Right renal cortex interstitium (tissue), 3 donors: ENCODE measurements at places on chromosomes 3 and 15.

GRCh38 chr3:162034368-162034767, 537.8 kb downstream of the OTOL1 start:
- no peak for DNase-seq

DNA sequence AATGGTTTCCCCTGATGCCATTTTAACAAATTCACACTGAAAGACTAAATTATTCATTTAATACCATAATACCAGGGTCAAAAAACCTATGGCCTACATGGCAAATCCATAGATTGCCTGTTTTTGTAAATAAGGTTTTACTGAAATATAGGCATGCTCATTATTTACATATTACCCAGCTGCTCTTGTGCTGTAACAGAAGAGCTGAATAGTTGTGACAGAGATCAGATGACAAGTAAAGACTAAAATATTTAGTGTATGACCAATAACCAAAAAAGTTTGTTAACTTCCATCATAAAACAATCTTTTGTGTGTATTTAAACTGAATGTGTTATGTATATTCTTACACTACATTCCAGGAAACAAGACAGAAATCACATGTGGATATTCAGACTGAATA, 60.2 kb downstream of the DENND4A start:
- no peak for DNase-seq

GRCh38 chr3:61793521-61793920, 232.2 kb downstream of the PTPRG start:
- no peak for DNase-seq

DNA sequence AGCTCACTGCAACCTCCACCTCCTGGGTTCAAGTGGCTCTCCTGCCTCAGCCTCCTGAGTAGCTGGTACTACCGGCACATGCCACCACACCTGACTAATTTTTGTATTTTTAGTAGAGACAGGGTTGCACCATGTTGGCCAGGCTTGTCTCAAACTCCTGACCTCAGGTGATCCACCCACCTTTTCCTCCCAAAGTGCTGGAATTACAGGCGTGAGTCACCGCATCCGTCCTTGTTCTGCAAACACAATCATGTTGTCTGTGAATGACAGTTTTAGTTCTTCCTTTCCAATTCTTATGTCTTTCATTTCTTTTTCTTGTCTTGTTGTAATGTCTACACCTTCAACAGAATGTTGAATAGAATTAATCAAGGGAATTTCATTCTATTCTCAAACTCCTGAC, 16.3 kb upstream of the SMCO1 start:
- no peak for DNase-seq

DNA sequence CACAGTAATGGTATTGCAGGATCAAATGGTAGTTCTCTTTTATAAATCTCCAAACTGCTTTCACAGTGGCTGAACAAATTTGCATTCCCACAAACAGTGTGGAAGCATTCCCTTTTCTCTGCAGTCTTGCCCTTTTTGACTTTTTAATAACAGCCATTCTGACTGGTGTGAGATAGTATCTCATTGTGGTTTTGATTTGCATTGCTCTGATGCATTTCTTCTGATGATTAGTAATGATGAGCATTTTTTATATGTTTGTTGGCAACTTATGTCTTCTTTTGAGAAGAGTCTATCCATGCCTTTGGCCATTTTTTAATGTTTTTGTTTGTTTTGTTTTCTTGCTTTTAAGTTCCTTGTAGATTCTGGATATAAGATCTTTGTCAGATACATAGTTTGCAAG, 316.1 kb upstream of the TMCO5A start:
- DNase-seq = no peak

GRCh38 chr3:184157206-184157605, 2.0 kb downstream of the DVL3 start:
- no peak for DNase-seq

DNA sequence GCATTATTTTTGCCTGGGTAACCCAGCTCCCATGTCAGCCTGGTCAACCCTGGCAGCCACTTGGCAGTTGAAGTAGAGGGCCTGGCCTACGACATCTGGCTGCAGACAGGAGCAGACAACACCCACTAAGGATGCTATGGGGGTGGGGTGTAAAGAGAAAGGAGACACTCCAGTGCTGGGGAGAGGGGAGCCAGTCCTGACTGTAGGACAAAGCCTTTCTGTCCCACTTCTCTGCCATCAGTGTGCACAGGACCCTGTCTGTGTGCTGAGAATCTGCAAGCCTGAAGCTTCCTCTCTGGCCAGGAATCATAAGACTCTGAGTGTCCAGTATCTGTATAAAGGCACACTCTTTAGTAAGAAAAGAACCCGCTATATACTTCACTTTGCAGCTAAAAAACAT, 96.3 kb upstream of the CHRM5 start:
- DNase-seq = no peak

- DNase-seq = no peak
Measured at GRCh38 chr3:179526482-179526881, 36.2 kb upstream of the ACTL6A start.

GRCh38 chr15:50500352-50500751, 46.1 kb downstream of the USP50 start:
- no peak for DNase-seq

DNA sequence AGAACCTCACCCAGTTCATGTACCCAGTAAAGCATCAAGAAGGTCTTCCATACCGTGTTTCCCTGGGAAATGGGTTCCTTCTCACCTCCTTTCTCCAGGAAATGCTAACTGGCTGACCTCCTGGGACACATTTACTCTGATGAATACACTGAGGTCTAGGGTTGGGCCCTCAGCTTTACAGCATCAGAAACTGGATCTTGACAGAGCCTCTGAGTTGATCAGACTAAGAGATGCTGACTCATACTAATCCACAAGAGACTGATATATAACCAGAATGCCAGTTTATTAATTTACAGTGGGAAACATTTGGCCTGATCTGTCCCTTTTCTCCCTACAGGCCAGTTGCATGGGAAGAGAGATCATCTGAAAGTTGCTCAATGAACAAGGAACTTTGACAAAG, 55.8 kb downstream of the GTF2E1 start:
- DNase-seq = no peak

DNA sequence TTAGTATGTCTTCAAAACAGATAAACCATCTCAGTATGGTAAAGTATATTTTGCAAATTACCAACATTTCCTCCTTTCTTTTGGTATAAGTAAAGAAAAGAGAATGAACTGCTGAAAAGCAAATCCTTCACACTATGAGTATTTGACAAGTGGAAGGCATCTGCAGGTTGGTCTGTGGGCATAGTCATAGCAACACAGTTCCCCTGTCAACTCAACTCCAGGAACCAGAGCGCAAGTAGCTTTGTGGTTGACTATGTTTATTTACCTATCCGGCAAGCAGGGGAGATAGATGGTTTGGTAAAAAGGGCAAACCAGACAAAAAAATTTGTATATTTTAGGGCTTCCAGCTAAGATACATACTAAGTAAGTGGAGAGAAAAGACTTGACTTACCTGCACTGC, 88.3 kb upstream of the PPIB start:
- DNase-seq = no peak

GRCh38 chr3:42961633-42962032, 17.5 kb upstream of the GASK1A start:
- DNase-seq = no peak

GRCh38 chr15:92228830-92229229, 164.9 kb upstream of the ST8SIA2 start:
- no peak for DNase-seq

GRCh38 chr3:65632414-65632813, 406.3 kb downstream of the MAGI1 start:
- no peak for DNase-seq

DNA sequence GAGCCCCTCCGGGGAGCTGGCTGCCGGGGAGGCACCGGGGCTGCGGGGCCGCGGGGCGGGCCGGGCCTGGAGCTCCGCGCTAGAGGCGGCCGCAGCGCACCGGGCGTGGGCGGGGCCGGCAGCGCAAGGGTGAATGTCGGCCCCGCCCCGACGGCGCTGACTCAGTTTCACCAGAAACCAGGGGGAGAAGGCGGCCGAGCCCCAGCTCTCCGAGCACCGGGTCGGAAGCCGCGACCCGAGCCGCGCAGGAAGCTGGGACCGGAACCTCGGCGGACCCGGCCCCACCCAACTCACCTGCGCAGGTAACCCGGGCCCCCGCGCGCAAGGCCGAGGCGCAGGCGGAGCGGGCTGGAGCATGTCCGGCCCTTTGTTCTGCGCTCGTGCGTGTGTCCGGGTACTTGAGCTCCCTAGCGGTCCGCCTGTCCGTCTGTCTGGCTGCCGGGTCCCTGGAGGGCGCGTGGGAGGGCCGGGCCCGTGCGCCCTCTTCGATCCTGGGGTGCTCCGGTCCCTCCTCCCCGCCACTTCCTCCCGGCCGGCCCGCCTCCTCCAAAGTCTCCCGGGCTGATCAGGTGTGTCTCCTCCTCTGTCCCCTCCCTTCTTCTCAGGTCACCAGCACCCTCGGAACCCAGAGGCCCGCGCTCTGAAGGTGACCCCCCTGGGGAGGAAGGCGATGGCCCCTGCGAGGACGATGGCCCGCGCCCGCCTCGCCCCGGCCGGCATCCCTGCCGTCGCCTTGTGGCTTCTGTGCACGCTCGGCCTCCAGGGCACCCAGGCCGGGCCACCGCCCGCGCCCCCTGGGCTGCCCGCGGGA, at the start of gene SPINT1:
Gene SPINT1 (plus strand): TSS at position 164 of the 811 bp plus-strand sequence. CDS start 507 bp downstream, at position 671.
- DNase-seq = no peak

- DNase-seq = no peak
Measured at GRCh38 chr3:89964347-89964746, 856.9 kb downstream of the EPHA3 start.

DNA sequence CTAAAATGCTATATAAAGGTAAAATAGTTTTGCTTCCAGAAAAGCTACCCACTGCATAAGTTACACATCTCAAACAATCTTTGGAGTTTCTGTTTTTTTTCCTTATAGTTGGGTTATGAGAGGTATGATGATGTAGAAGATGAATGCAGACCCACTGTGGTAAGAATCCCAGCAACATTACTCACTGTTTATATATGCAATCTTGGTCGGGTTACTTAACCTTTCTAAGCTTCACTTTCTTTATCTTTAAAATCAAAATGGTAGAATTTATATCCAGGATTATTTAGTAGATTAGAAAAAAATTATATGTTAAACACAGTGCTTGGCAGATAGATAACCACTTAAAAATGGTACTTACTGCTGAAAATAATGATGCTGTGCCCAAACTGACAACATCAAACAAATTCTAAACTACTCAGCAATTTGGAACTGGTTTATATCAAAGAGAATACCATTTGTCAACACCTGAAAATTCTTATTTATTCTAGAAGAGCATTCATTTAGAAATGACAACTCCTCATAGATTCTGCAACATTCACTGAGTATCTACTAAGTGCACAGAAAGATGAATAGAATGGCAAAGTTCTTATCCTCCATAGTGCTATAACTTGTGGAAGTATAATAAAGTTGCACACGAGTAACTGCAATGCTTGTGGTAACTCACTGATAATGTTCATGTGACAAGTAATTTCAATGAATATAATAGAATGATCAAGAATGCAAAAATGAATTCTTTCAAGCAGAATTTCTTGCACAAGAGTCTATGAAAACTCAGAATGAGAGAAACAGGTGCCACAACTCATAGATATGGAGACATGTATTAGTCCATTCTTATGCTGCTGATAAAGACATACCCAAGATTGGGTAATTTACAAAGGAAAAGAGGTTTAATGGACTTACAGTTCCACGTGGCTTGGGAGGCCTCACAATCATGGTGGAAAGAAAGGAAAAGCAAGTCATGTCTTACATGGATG, 129.0 kb upstream of the SLC7A14 start:
- DNase-seq = no peak

DNA sequence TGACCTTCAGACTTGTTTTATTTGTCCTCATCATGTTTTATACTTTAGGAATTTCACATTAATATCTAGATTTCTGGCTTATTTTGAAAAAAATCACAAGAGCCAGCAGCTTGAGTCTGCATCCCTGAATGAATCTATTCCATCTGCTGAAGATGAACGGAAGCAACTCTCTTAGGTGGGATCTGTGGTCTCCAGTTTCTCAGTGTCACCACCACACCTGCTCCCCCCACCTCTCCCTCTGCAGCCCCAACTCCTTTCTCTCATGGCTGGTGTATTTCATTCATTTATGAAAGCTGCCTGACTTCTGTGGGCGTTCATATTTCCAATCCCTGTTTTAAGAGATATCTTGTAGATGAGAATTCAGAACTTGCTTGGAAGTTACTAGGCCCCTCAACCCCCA, 102.1 kb upstream of the AGBL1 start:
- no peak for DNase-seq

DNA sequence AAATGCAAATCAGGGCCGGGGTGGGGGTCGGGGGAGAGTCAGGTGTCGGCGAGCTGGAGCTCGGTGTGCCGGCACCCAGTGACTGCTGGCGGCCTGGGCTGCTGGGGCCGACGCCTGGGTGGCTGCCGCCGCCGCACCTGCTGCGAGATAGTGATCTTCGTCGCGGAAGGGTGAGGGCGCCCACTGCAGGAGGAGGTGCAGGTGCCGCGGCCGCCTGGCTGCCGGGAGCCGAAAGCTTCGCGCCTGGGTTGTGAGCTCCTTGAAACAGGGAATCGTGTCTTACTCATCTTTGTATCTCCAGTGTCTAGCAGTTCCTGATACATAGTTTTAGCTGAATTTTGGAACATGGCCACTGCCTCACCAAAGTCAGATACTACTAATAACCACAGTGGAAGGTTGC, 64.0 kb upstream of the CPOX start:
- no peak for DNase-seq

GRCh38 chr3:7663771-7664170, 802.9 kb downstream of the GRM7 start:
- no peak for DNase-seq

GRCh38 chr3:177034832-177035475, 162.3 kb downstream of the TBL1XR1 start:
- DNase-seq = no peak

GRCh38 chr3:20310629-20311028, 124.6 kb upstream of the SGO1 start:
- no peak for DNase-seq

DNA sequence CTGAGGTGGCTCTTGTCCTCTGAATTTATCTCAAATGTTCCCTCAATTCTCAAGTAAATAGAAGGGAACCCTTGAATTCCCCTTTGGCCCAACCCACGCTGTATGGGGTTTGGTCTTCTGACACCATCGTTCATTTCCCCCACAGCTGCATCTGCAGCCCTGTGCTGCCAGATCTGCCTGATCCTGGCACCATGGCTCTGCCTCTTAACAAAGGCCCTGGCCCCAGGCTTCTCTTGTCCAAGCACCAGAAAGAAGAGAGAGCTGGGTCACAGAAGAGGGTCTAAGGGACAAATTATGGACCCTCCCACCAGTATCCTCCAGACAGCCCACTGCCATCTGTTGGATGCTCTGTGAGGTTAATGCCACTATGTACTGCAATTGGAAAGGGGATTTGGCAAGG, 1.8 kb downstream of the MAP1A start:
- no peak for DNase-seq

- DNase-seq = no peak
Measured at GRCh38 chr15:45993508-45993907, 358.7 kb downstream of the SQOR start.

- DNase-seq = no peak
Measured at GRCh38 chr3:123792473-123793201, 91.5 kb downstream of the MYLK start.
